ENCODE measurements at places on chromosomes 11 and 22.

GRCh38 chr22:39498368-39498767 is 3.7 kb upstream of the MIEF1 start:
- DNase-seq, result no peak

- no peak for DNase-seq
These were observed 96.3 kb upstream of the DRD2 start for GRCh38 chr11:113571531-113571930.

- DNase-seq, result no peak
These were observed 74.7 kb upstream of the DRD2 start for GRCh38 chr11:113549611-113550578.

DNA sequence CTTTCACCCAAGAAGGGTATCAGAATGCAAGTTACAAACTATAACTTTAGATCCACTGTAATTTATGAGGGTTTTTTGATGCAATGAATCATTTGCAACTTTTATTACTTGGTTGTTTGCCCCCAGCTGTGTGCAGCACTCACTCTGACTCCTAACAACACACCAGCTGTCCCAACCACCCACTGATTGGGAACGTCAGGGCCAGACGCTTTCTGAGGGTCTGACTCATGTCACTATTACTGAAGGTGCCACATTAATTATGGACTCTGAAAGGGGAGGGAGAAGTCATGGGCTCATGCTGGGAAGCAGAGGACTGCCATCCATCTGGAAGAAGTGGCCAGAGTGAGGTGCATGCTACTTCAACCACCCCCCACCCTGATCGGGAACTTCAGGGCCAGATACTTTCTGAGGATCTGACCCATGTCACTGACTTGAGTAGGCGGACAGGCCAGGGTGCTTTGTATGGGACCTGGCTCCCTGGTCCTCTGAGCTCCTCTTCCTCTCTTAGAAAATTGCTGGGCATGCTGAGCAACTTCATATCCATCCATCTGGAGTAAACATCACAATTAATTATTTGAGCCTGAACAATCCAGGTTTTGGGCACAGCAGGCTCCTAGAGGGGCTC is 44.9 kb upstream of the DRD2 start:
- no peak for DNase-seq

GRCh38 chr22:20615021-20615420 is 107.6 kb downstream of the MED15 start:
- DNase-seq, result no peak

GRCh38 chr22:36435516-36436415 is 45.7 kb downstream of the TXN2 start:
- no peak for DNase-seq

- no peak for DNase-seq
These were observed 1.4 kb upstream of the KREMEN1 start for GRCh38 chr22:29071261-29072045.

- no peak for DNase-seq
These were observed 36.0 kb downstream of the SYN3 start for GRCh38 chr22:33022231-33022630.

GRCh38 chr11:119341222-119342022 is 739 bp upstream of the C1QTNF5 start:
- no peak for DNase-seq

- DNase-seq, result no peak
These were observed 294.2 kb downstream of the NELL1 start for GRCh38 chr11:20963596-20963995.

DNA sequence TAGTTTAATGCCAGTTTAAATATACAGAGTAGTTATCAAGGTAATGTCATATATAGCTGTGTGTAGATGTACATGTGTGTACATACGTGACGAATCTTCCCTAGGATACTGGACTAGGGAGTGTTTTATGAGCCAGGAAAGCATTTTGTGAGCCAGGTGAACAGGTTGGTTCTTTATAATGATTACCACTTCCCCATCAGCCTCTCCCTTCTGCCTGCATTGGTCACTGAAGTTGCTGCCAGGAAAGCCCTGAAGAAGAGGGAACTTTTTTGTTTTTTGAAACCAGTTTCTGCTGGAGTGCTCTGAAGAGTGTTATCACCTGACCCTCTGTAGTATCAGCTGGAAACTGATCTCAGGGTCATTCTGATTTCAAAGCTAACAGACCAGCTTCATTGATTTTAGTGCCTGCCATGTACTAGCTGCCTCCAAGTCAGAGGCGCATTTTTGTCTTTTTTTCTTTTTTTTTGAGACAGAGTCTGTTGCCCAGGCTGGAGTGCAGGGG is 14.2 kb upstream of the ST14 start:
- DNase-seq, result no peak

DNA sequence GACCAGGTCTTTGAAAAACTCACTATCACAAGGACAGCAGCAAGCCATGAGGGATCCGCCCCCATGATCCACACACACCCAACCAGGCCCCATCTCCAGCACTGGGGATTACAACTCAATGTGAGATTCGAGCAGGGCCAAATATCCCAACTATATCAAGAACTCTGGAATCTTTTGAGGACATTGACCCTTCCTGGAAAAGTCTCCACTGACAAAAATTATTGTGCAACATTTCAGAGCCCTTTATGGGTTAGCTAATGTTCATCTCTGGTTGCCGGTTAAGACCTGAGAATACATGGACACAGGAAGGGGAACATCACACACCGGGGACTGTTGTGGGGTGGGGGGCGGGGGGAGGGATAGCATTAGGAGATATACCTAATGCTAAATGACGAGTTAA is 479.1 kb downstream of the NTM start:
- DNase-seq, result no peak

DNA sequence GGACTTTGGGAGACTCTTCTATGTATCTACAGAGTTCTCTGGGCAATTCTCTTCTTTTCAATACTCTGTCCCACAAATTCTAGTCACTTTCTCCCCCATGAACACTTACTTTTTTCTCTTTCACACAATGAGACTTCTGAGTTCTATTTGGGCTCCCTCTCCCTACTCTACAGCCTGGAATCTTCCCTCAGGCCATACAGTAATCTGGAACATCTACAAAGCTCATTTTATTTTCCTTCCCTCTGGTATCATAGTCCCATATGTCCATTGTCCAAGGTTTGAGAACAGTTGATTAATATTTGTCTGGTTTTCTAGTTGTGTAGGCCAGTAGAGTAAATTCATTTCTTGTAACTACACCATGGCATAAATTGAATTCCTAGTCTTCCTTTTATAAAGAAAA is 544.6 kb upstream of the RAG2 start:
- DNase-seq, result no peak

GRCh38 chr11:8863838-8864237 is 47.2 kb upstream of the AKIP1 start:
- DNase-seq, result peak; percentile 20

- DNase-seq, result no peak
These were observed 11.1 kb upstream of the KIAA0930 start for GRCh38 chr22:45251825-45252224.

- DNase-seq, result no peak
These were observed 41.1 kb downstream of the RPS6KA4 start for GRCh38 chr11:64400102-64400501.

DNA sequence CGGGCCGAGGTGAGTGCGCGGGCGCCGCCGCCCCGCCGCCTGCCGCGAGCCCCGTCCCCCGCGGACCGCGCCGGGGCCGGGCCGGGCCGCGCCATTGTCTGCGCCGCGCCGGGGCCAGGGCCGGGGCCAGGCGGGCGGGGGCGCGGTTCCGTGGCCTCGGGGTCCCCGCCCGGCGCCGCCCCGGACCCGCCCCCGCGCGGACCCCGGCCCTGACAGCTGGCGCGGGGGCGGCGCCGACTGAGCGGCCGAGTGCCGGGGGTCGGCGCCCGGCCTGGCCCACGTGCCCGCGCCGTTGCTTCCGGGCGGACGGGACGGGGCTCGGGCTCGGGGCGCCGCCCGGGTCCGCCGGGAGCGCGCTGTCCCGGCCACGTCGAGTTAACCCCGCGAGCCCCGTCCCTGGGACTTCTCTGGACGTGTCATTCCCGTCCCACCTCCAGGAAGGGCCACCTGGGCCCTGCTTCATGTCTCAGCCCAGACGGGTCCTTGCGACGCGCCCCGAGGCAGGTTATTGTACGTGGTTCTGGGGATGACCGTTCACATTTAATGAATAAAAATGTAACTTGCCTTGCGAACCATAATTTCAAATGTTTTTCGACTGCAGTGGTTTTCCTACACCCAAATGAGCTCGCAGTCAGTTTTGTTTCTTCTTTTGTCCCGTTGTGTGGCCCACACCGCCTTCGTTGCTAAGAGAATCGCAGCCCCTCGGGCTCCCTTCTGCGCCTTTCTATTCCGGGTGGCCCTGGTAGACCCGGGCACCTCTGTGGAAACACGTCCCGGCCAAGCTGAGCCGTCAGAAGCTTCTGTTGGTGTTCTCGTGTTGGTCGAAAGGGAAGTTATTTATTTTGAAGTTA is 562 bp downstream of the ZBED4 start:
- no peak for DNase-seq

DNA sequence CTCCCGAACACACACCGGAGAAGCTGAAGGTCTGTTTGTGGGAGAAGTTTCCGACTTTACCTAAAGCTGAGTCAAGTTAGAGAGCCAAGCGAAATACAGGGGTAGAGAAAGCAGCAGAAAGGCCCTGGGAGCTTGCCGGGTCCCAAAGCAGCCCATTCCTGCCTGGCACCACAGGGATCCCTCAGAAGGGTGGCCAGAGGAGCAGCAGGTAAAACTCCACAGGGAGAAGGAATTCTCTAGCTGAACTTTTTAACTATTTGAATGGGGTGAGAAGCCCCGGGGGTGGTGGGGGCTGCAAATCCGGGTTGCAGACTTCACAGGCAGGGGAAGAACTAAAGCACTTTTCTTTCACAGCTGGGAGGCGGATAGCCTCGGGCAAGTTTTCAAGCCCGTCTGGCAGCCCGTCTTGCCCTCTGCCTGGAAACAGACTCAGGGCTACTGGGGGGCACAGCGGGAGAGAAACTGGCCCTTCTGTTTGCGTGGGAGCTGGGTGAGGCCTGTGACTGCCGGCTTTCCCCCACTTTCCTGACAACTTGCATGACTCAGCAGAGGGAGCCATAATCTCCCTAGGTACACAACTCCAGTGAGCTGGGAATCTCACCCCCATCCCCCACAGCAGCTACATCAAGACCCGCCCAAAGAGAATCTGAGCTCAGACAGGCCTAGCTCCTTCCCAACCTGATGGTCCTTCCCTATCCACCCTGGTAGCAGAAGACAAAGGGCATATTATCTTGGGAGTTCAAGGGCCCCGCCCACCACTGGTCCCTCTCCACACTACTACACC is 311.0 kb downstream of the SBF2 start:
- no peak for DNase-seq

GRCh38 chr11:112298535-112298934 is 37.9 kb upstream of the PLET1 start:
- no peak for DNase-seq

GRCh38 chr11:1017269-1018005 is 19.1 kb downstream of the MUC6 start:
- DNase-seq, result no peak

DNA sequence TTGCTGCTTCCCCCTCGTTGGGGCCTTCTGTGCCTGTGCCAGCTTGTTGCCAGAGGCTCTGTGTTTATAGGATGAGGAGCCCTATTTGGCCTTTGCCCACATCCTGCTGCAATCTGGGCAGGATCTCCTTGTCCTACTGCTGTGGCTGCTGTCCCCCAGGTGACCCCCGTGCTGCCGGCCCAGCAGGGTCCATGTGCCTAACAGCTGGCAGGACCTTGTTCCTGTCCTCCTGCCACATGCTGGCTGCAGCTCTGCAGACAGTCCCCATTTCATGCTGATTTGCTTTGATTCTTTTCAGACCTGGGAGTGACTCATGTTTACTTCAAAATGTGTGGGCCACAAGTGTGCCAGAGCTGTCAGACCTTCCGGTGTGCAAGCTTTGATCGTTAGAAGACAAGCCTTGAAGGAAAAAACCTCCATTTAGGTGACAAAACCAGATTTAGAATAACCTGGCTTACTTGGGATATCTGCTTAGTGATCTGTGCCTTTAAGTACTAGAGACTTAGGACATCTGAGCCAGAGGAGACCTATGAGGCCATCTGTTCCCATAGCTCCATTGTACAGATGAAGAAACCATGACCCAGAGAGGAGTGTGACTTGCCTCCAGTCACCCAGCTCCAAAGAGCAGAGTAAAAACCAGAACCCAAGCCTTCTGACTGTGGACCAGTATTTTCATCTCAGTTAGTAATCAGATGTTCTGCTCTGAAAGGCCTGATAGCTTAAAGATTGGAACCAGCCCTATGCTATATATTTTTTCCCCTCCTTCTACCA is 11.1 kb downstream of the NAV2 start:
- no peak for DNase-seq

DNA sequence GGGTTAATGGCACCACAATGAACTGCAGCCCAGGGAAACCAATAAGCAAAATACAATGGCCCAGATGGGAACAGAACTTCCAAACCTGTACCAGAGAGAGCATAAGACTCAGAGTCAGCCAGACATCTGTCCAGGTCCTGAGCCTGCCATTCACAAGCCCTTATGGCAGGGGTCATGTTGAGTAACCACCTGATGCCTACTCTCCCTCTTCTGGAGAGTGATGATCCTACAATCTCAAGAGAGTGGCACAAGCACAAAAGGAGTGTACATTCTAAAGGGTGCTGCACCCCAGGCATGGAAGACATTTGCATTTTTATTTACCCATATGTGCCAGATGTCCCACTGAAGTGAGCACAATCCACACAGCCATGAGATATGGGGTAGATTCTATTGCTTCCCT is 10.6 kb downstream of the TENM4 start:
- DNase-seq, result no peak

DNA sequence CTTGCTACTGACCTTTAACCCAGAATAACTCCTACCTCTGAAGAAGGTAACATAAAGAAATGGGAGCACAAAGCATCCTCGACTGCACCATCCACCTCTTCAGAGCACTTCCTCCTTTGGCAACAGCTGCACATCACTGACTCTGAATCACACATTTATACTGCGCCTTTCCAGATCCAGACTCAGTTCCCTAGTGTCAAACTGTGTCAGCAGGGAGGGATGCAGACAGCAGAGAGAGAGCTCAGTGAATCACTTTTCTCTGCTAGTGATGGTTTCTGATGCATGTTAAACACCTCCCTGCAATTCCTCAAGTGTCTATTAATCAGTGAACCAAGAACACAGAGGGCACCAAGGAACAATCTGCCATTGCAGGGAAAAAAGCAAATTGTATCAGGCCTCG is 118.9 kb downstream of the PLEKHA7 start:
- no peak for DNase-seq

- no peak for DNase-seq
These were observed 2.2 kb downstream of the RAB30 start for GRCh38 chr11:83069441-83070043.

- DNase-seq, result no peak
These were observed 18.9 kb downstream of the TPST2 start for GRCh38 chr22:26570864-26571525.

GRCh38 chr22:17115945-17116565 is 5.1 kb downstream of the TMEM121B start:
- no peak for DNase-seq

GRCh38 chr22:49862496-49862776 is 8.8 kb downstream of the ZBED4 start:
- no peak for DNase-seq

DNA sequence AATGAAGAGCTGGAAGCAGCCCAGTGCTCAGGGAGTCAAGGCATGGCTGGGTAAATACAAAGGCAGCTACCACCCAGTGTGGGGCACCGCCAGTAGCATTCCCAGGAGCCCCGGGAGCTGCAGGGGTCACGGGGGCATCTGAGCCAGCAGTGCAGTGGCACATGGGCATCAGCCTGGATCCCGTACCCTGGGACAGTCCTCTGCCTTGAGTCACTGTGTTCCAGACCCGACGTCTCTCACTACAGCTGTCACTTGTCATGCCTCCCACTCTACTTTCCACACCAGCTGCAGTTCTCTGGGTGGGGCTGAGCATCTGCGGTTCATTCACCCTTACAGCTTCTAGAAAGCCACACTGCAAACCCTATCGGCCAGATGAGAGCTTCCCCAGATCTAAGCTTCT is 29.6 kb downstream of the DHCR7 start:
- DNase-seq, result no peak
